ENCODE measurements at places on chromosomes 1 and 21.
A peak's percentile ranks its signal among the peaks of the same experiment; 100 is the strongest.

DNA sequence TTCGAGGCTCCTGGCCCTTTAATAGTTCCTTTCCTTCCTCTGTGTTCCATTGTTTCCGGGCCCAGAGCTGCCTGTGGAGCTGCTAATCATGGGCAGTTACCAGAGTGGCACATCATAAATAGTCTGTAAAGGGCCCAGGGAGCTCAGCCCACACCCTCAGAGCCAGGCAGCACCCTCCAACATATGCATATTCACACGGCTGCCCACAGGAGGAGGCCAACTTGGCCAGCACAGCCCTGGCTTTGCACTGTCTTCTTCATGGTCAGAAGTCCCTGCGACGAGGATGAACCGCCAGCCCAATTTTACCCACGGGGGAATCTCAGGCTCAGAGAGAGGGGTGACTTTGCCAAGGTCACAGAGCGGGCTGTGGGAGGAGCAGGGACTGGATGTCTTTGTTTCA lies 172.5 kb downstream of the TRABD2B start:
- DNase-seq, result no peak

GRCh38 chr1:204128964-204129896 lies 22.6 kb downstream of the ETNK2 start:
- peak; percentile 70 for DNase-seq

DNA sequence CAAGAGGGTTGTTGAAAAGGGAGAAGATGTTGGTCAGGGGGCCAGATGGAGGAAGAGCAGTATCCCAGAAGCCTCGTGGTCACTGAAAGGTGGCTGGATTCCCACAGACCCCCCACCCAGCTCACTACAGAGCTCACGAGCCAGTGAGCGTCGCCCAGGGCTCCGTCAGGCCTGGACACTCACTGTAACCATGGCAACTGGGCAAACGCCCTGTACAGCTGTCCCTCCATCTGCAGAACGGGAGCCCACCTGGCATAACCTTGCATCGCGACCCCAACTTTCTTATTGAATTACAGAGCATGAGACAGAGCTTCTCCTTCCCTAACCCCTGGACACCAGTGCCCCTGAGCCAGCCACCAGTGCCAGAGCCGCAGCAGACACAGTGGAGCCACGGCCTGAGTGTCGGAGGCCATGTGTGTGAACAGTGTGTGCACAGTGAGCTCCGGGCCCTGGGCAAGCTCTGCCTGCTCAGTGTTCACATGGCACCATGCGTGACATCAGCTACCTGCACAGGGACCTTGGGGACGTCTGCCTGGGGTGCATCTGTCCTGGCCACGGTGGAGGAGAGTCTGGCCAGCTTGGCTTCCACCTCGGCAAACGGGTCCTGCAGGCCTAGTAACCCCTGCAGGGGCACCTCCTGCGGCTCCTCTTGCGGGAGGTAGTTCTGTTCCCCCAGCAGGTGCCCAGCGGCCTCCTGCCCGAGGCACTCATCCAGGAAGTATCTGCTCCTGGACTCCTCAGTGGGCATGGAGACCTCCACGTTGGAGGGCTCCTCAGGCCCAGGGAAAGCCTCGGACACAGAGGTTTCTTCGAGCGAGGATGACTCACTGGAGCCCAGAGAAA lies 25.9 kb upstream of the DDOST start:
- no peak for DNase-seq

DNA sequence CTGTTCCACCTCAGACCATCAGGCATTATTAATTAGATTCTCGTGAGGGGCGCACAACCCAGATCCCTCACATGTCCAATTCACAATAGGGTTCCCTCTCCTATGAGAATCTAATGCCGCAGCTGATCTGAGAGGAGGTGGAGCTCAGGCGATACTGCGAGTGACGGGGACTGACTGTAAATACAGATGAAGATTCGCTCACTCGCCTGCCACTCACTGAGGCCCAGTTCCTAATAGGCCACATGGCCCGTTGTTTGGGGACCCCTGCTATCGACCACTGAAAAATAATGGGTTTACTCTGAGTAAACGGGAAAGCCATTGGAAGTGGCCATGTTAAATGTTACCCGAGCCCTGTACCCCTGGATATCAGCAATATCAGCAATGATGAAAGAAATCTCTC lies 65.9 kb downstream of the GRIK1 start:
- DNase-seq, result no peak

DNA sequence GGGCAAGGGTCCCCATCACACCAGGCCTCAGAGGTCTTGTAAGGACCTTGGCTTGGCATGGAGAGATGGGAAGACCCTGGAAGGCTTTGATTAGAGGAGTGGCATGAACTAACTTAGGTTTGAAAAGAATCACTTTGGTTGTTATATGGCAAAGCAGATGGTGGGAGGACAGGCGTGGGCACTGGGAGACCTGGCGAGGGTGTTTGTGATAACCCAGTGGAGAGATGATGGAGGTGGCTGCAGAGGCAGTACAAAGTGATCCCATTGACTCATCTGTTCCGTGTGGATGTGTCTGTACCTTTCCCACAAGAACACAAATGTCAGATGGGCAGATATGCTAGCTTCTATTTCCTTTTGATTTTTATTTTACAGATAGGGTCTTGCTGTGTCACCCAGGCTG lies 168.3 kb downstream of the SLC35F3 start:
- DNase-seq, result no peak

DNA sequence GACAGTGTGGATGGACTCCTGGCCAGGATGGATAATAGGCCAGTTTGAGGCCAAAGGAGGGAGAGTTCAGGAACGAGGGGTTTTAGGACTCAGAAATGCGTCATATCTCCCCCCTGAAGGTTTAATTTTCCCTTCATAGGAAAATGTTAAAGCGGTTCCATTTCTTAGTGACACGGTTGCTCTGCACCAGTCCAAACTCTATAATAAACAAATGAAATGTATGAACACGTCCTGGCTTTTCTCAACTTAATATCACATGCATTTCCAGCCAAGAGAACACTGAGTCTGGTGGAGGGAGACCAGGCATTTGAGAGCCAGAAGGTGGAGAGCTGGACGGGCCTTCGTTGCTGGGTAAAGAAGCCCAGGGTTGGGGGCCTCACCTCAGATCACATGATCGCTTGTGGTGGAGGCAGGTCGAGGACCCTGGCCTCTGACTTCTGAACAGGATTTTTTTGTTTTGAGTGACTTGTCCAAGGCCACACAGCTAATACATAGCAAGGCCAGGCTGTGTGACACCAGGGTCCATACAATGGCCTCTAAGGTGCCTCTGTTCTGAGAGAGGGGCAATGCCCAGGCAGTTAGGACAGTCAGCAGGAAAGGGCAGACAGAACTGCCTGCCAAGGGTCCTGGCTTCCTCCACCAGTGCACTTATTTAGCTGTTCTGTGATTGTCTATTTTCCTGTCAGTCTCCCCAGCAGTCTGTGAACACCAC lies 11.4 kb downstream of the SLC1A7 start:
- no peak for DNase-seq

- DNase-seq, result no peak
Observed at GRCh38 chr1:19678493-19678892, 13.8 kb downstream of the HTR6 start.

- DNase-seq, result peak; percentile 68
Observed at GRCh38 chr1:95027046-95027445, 45.7 kb downstream of the ALG14 start.

DNA sequence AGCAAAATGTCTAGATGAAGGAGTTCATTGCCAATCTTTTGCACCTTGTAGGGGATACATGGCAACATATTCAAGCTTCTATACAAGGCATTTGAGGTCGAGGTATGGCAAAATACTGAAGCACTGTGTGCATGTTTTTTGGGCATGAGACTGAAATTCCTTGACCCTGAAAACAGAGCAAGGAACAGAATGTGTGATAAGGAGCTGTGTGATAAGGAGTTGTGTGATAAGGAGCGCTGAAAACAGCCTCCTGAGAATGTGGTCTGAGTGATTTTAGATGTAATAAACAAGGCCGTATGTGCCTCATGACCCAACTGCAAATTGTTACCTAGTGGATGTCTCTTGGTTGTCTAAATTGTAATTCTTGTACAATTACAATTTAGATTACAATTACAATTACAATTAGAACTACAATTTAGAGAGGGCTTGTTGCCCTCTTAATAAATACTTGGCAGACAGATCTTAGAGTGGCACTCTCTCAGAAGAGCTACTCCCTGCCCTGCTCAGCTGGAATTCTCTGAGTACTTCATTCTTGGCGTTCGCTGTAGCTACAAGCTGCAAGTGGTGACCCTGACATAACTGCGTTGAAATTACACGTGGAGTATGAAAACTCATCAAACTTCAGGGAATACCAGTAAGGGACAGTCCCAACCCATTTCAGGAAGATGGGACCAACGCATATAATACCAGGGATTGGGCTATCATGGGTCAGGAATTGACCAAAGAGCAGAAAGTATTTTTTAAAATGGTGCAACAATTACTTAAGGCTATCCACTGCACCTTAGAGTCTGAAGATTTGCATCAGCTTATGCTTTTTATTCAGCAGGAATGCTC lies 20.0 kb upstream of the ITLN1 start:
- DNase-seq, result no peak

DNA sequence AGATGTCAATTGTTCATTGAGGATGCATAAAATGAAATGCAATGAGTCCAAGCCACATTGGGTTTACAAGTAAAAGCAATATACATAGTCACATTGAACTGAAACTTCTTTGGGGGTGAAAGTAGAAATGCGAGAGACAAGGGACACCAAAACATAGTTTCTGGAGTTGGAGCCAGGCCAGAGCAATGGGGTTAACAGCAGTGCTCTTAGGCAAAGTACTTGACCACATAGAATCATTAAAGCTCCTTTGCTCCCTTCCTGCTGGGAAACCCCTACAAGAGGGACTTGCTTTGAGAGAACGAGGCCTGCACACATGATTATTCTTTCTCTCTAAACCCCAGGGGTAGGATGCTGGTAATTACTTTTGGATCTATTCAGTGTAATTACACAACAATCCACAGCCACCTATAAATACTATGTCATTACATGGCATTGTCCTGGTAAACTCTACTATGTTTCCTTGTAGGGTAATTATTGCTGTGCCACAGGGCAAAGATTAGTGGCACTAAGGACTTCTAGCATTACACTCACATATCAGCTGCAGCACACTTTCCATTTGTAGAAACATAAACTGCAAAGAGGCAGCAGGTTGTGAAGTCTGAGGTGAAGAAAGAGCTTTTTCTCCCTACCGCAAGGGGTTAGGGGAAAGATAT lies 421.6 kb upstream of the PBX1 start:
- DNase-seq, result no peak

DNA sequence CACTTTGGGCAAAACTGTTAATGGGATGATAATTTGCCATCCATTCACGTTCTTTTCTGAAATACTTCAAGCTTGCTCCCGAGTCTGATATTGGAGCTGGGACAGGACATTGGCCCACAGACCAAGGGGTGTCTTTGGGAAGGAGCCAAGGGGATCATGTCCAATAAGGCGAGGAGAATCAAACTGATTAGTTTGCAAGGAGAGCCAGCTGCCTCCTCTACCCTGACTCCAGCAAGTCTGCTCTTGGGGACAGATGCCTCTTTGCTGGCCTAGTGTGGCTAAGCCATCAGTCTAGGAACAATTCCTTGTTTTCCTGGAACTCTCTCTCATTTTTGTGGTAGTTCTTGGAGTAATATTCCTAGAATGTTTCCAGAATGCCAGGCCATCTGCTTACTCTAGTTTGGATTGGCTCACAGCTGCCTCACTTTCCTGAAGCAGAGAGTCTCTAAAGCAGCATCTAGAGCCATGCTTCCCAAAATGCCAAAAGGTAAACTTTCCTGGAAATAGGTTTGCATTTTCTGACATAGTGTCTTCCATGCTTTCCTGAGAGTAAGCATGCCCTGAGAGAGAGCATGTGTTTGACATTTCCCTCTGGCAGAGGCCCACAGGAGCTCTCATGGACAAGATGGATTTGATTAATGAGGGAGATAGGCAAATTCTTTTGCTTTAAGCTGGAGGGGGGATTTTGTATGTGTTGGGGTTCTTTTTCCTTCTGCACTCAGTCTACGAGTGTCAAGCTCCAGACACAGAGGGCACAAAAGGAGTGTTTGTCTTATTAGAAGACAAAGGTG lies 145.6 kb downstream of the GDAP2 start:
- DNase-seq, result no peak

DNA sequence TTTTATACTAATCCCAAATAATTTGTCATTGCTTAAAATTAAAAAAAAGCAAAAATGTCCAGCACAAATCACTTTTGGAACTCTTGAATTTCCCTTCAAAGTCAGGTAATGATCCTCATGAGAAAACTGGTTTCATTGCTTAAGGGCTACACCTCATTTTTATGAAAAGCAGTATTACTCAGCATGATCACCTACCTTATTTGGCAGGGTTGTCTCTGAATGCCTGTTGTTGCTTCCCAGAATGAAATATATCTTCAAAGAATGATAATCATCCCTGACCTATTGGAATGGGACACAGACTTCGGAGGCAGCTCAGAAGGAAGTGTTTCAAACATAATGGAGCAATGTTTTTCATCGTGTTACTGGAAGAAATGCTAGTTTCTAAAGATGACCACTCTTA lies 29.7 kb downstream of the C1orf21 start:
- no peak for DNase-seq

DNA sequence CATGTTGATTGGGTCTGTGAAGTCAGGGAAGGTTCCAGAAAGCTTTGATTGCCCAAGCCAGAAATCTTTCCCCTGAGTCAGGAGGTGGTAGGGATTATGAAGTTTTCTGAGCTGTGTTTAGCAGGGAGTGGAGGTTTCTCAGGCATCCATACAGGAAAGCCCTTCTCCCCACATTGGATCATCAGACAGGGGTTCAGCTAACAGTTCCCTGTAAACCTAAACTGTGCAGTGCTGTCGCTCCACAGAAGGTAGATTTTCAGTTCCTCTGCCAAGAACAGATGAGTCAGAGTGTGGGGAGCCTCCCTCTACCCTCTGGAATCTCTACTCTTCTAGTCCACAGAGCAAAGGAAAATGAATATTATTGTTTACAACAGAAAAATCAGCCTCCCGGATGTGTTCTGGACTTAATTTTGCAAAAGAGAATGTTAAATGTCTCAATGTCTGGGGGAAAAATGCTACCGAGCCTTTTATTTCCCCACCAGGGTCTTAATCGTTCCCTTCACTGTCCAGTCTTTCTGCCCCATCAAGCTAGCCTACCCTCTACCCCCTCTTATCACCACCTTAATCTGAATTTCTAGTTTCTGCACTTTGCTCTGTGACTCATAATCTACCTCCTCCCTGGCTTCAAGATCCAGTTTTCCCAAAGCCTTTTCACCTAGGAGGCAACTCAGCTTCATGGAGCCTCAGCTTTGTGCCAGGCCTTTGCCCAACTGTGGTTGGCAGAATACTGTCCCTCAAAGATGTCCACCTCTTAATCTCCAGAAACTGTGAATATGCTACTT lies 355.6 kb downstream of the PRDM2 start:
- peak; percentile 37 for DNase-seq

- DNase-seq, result no peak
Observed at GRCh38 chr1:63943393-63943792, 169.6 kb downstream of the ROR1 start.

GRCh38 chr1:216599851-216600250 lies 123.4 kb downstream of the ESRRG start:
- DNase-seq, result no peak

- no peak for DNase-seq
Observed at GRCh38 chr1:183505454-183506089, 33.3 kb downstream of the SMG7 start.

Data from fibroblast of skin of right biceps (primary cell).